ENCODE measurements at places on chromosomes 7 and 10. TPM values are rescaled to one million over a fixed set of nuclear protein-coding genes. Genes with fewer than 3 reads are reported as not detected.

The PTF1A gene
- not detected for total RNA-seq

The MUC12 gene
- total RNA-seq, result not detected

The C10orf71 gene
- total RNA-seq, result not detected

GRCh38 chr7:70867513-70867912 is 264.4 kb upstream of the GALNT17 start:
- no peak for DNase-seq

GRCh38 chr7:47689558-47689957 is 107.6 kb upstream of the TNS3 start:
- DNase-seq, result no peak

DNA sequence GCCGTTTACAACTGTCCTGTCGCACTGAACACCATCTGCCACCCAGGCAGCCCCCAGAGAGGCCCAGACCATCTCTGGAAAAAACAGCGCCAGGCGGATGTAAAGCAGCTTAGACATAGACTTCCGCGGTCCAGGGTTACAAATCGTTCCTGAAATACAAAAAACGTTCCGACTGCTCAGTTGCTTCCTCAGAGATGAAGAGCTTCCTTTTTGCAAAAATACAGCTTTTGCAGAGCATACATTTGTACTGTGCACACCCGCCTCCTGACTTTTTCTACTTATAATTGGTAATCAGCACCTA is 11.4 kb downstream of the DAGLB start:
- DNase-seq, result no peak
